Stimulated activated CD4-positive, alpha-beta T cell treated with anti-CD3 and anti-CD28 coated beads, Interleukin-2, amount 100 ng/mL, for 24 hours (primary cell): ENCODE measurements at places on chromosomes 3 and 15.

DNA sequence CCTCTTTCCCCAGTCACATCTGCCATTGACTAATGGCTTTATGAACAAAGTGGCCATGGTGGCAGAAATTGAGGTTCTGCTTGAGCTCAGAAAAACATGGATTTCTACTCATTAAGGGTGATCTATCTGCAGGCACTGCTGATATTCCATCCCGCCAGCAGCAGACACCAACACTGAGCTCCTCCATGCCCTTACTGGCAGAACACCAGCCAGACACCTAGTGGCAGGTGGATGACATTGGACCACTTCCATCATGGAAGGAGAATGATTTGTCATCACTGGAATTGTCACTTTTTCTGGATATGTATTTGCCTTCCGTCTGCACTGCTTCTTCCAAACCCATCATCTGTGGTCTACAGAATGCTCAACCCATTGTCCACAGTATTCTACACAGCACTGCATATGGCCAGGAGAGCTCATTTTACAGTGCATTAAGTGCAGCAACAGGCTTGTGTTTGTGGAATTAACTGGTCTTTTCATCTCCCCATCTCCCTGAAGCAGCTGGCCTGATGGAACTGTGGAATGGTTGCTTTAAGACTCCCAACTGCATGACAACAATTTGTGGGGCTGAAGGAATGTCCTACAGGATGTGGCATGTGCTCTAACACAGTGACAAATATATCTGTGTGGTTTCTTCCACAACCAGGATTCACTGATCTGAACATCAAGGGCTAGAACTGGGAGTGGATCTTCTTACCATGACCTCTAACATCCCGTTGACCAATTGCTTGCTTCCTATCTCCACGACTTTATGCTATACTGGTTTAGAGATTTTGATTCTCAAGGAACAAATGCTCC is 103.4 kb downstream of the WNT7A start:
- DNase-seq: no peak

DNA sequence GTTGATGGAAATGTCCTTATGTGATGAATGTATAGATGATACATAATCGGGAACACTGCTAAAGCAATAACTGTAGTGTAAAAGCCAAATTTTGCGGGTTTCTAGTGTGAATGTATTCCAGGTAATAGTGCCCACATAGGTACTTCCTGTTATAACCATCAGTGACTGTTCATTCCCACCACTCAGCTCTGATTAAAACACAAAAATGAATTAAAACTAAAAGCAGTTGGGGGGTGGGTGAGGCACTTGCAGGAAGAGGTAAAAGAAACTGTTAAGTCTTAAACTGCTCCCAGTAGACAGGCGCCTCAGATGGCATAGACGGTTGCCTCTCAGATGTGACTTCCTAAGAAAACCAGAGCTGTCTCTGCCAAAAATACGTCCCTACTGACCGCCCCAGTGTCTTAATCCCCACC is 893 bp upstream of the MTHFS start:
- peak; percentile 30 for DNase-seq

DNA sequence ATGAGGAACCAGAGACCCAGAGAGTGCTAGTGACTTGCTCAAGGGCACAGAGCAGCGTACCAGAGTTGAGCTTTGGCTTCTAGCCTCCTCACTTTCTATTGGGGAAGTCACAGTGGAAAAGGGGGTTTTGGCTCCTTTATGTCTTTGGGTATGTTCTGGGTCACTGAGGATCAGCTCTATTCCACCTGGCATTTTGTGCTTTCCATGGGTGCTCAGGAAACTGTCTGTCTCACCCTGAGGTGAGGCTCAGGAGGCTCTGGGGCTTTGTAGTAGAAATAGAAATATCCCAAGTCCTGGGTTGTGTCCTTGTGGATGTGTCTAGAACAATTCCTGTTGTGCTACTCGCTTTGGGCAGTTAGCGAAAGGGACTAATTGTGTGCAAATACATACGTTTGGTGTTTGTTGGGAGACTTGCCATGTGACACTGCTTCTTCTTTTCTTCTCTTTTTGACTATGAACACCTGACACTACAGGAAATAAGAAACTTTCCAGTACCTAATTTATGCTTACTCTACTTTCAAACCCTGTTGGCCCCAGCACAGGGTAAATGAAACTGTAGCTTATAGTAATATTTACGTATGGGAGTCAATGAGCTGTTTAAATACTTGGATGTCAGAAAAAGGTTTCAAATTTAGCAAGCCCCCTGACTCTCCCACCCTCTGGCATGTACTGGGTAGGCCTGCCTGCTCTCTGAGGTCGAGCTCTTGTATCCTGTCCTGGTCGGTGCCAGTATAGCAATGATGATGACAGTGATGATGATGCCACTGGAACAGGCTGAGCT is 35.6 kb downstream of the SMAD3 start:
- DNase-seq: peak; percentile 78

GRCh38 chr15:55422089-55422488 is 13.8 kb downstream of the PIERCE2 start:
- no peak for DNase-seq

DNA sequence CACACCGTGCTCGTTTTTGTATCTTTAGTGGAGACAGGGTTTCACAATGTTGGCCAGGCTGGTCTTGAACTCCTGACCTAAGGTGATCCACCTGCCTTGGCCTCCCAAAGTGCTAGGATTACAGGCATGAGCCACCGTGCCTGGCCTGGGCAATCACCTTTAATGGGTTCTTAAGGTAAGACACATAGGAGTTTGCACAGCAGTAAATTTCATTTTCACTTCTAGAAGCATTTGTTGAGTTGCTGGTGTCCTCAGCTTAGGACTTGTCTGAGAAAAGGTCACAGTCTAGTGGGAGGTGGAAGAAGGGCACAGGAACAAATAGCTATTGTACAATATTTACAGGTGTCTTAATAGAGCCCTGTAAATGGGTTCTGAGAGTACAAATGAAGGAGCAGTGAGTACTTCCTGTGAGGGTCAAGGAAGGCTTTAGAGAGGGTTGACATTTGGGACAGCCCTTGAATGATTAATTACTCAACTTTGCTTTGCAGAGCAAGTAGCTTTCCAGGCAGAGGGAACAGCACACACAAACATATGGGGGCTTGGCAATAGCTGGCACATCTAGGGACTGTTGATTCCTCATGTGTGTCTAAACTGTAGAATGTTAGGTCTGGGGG is 8.7 kb upstream of the ETV5 start:
- DNase-seq: no peak

- DNase-seq: no peak
Measured at GRCh38 chr15:26128611-26129140, 265.5 kb upstream of the ATP10A start.

GRCh38 chr3:135175728-135176277 is 380.7 kb downstream of the EPHB1 start:
- no peak for DNase-seq

GRCh38 chr15:39125904-39126303 is 455.0 kb upstream of the THBS1 start:
- DNase-seq: peak; percentile 28

DNA sequence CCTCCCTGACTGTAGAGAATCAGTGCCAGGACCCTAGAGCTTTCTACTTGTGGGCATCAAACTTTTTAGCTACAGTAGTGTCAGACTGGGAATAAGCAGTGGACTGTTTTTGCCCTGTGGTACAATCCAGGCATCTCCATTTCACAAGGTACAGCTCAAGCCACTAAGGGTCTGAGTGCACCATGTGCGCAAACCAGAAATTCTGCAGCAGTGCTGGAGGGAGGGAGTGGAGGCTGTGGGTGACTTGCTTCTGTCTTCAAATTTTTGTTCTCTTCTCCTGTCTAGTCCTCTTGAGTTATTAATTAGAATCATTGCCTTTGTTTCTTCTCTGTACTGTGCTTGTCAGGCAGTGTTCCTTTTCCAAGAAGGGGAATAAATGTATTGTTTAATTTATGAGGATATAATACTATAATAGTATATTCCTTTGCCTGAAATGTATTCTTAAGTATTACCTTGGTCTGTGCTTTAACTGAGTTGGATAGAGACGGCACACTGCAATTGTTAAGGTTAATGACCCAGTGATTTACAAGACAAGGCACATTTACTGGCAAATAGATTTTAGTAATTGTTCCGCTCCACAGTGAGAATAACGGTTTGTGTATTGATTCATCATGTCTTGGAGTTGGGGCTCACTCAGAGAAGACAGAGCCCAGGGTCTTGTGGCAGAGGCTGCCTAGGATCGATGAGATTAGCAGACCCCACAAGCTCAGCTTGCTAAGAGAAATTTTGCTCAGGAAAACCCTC is 390.6 kb upstream of the CFAP20DC start:
- DNase-seq: no peak

- peak; percentile 71 for DNase-seq
Measured at GRCh38 chr15:101167753-101168462, 83.9 kb downstream of the CHSY1 start.

DNA sequence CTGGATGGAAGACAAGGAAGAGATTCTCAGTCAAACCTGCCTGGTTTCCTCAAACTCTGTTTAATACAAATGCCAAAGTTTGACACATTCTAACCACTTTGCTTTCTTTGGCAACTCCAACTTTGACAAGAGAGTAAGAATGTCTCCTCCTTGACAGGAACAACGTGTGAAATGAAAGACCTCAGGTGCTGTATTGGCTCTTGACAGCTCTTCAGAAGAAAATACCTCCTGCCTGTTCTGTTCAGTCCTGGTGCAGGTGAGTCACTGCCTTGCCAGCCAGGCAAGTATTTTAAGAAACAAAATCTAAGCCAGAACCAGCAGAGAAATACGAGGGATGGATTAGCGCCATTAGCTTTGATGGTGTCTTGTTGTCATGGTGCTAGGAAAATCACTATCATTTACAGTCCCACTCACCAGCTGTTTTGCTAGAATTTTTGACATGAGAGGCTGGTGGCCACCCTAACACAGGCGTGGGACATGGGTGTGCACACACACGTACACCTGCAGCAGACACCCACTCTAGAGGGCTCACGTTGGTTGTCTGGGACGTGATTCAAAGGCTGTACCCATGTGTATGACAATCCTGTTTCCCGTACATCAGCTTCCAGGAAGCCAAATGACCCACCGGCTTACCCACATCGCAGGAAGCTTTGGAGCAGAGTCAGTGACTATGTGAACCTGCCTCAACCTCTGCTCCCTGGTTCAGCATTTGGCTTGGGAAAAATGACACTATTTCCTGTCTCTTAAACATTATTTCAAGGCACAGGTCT is 60.4 kb downstream of the CCNL1 start:
- DNase-seq: no peak

DNA sequence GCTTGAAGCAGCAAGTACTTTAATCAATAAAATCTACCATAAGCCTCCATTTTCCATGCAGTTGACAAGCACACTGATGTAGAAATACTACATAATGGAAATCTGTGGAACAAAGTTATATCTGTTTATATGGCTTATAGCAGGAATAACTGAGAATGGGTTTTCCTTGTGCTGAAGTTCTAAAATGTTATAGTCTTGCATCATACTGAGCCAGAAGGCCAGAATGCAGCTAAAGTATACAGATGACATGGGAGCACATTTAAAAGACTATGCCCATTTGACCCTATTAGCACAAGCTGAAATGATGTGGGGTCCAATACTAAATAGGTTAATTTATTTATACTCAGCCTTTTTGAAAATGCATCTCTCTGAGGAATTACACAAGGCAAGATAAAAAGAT is 25.1 kb downstream of the SLC24A5 start:
- DNase-seq: no peak

GRCh38 chr3:41126472-41126871 is 72.8 kb upstream of the CTNNB1 start:
- no peak for DNase-seq

DNA sequence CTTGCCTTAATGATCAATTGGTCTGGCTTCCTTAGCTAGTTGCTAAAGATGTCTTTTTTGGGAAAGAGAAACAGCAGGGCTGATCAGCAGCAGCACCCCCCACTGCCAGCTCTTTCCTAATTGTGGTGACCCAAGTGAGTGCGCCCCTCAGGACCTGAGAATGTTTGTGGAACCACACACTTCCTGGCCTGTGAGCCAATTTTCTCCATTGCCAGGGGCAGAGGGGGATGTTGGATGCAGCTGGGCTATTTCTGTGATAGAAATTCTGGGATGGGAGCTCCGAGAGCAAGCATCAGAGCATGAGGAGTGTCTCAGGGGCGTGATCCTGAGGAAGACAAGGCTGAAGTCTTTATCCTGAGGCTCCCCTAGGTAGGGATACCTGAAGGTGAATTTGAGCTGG is 66.6 kb downstream of the CLDN11 start:
- DNase-seq: no peak

- DNase-seq: no peak
Measured at GRCh38 chr3:6825524-6825923, 35.4 kb upstream of the GRM7 start.

- no peak for DNase-seq
Measured at GRCh38 chr3:69087030-69087791, 2.5 kb downstream of the ARL6IP5 start.

DNA sequence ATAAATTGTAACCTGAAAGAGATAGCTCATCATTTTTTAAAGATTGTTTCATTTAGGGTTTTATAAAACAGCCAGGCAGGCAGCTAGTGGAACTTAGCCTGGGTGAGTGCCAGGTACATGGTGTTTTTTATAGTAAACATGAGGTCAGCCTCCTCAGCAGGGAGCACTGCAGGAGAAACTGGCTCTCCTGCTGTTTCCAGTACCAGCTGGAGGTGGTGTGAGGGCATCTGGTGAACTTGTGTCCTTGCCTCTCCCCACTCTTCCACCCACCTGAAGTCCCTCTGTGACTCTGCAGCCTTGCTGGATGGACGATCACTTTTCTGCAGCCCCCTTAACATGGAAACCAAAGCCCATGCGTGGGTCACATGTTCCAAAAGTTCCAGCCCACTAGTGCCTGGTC is 128.4 kb downstream of the FAM174B start:
- DNase-seq: no peak

DNA sequence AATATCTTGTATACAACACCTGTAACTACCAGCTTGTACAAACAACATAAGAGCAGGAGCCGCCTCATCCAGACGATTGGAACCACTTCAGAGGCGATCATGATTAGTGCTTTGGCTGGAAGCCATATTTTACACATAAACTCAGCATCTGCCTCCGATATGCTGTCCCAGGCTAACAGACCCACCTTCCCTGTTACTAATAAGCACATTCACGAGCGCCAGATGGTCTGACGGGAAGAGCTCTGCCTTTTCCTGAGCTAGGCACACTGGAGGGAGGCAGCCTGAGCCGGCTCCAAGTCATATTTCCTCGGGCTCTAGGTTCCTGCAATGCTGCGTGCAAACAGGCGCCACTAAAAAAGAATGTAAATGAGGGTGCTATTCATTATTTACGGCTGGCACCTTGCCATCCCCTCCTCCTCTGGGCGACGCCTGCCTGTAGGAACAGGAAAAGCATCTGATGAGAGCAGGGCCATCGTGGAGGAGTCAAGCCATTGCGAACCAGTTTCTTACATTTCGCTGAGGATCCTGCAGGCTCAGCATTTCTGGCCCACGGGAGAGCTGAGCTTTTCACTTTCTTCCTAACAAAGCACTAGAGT is 98.2 kb downstream of the ANXA2 start:
- DNase-seq: no peak

GRCh38 chr3:173992416-173992815 is 594.9 kb downstream of the NLGN1 start:
- no peak for DNase-seq

- DNase-seq: peak; percentile 55
Measured at GRCh38 chr3:66038726-66039589, at the start of gene MAGI1. TSS of gene MAGI1 (minus strand) at chr3:66038918. CDS start at chr3:66038308, 610 bp downstream.
